Progenitor cell of endocrine pancreas (in vitro differentiated cells): ENCODE measurements at places on chromosomes 11 and 22.
A peak's percentile ranks its signal among the peaks of the same experiment; 100 is the strongest.

DNA sequence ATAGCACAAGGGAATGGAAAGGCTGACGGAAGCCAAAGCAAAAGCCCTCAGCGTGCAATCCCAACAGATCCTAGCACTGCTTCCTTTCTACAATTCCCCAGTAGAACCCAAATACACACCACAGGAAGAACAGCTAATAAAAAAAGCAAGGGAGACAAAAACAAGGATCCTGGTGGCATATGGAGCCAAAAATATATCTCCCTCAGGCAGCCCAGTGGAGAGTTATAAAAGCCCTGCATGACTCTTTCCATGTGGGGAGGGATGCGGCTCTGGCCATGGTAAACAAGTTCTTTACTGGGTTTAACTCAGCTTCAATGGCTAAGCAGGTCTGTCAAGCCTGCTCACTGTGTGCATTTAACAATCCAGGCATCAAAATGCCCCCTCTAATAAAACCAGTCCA is 88.1 kb downstream of the PIWIL4 start:
- DNase-seq, result no peak

GRCh38 chr22:31045900-31046538 is 35.1 kb upstream of the SMTN start:
- no peak for DNase-seq

GRCh38 chr22:30057375-30057774 is 22.9 kb upstream of the HORMAD2 start:
- no peak for DNase-seq

DNA sequence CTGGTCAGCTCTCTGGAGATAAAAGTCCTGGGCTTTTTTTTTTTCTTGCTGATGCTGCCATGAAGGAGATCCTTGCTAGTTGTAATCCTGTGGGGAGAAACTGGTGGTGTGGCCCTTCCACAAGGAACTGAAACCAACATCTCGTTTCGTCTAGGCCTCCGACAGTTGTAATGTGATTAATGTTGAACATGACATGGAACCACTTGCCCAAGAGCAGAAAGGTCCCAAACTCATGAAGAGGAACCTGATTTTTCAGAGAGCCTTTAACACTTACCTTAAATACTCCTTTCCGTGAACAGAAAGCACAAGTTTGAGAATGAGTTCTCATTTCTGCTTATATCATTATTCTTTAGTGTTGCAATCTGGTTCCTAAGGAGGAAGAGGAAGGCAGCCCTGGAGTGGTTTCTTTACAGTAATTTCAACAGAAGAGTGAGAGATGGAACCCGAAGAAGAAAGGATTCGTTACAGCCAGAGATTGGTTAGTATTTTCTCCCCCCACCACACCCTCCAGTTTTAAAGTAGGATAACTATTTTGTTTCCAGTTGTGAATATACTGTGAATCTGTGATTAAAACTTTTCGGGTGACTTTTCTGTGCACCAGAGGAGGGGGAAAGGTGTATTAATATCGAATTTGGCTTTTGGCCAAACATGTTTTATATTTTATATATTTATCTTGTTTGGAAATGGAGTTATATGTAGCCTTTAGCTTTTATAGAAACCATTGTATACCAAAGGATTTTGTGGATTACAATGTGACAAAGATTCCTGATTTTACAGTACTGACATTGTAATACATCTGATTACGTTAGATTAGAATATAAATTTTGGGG is 2.0 kb downstream of the KDM2A start:
- DNase-seq, result no peak

DNA sequence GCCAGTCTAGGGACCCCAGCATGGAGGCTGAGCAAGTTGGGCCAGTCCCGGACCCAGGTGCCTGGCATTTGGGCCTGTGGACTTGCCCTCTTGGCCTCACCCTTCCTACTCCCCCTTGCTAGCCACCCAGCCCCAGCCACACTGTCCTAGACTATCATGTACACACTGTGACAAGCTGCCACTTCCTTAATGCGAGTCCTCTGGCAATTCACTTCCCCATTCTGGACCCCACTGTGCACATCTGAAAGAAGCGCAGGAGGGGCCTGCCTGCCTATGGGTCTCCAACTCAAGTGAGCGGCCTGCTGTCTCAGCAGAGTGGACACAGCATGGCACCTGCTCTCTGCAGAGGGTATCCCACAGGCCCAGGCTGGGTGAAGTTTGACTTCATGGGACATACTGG is 68.5 kb upstream of the LMO1 start:
- no peak for DNase-seq

DNA sequence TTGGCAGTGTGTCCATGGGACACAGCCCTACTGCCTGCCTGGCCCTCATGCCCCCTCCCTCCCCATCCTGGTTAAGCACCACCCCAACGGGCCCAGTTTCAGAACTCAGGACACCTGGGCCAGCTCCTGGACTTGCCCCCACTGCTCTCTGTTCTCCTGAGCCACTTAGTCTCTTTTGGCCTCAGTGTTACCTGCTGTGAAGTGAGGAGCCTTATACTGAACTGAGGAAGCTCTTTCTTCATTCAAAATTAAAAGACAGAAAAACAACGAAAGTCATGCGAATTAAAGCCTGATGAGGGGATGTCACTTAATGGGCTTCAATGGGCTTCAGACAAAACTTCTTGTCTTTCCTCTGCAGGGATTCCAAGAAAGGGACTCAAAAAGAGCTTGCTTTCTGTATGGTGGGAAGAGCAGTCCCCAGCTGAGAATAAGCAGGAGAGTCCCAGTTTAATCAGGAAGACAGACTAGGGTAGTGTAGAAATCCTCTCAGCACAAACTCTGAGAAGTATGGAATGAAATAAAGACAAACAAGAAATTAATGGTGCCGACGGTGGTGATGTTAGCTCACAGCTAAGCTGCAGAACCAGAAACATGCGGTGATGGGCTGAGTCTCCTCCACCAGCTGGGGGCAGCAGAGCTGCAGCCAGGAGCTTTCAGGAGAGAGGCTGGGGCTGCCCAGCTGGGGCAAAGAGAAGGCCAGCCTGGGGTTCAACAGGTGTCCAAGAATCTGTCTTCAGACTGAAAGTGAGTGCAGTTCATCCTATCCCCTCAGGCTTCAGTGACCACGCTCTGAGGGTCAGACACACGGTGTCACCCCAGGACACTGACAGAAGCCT is 101.0 kb downstream of the GGTLC2 start:
- DNase-seq, result peak; percentile 48

DNA sequence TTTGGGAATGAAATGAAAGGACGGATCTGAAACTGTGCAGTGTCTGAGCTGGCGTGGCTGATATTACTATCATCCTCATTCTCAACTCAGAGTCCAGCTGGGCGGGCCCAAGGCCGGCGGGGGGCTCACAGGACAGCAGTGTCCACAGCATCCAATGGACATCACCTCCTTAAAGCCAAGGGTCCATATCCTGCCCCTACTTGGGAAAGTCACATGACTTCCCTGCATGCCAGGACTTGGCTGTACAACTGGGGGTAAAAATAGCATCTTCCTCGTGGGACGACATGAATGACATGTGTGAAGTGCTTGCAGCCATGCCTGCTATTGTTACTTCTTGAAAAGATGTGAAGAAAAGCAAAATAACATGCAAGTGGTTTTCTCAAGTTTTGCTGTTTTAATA is 82.3 kb downstream of the TRMU start:
- no peak for DNase-seq

DNA sequence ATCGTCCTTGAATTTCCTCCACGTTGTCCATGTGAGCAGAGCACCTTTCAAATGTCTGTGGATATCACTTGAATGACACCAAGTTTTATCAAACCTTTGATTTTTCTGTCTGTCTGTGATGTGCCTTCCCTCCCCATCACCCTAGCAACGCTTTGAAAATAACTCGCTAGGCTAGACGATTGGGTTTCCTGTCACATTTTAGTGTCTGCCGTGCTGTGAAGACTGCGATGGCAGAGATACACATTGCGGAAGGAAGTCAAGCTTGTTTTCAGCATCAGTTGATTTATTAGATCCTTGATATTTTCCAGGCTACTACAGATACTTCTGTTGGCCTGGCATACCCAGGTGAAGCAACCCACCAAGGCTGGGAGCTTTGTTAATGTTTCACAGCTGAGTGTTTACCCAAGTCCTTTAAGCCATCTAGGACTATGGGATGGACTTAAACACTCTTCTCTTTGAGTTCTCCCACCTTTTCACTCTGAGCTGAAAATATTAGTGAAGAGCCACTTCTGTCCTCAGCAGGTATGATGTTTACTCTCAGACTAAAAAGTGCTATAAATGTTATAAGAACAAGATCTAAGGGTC is 93.6 kb upstream of the CD44 start:
- DNase-seq, result no peak

DNA sequence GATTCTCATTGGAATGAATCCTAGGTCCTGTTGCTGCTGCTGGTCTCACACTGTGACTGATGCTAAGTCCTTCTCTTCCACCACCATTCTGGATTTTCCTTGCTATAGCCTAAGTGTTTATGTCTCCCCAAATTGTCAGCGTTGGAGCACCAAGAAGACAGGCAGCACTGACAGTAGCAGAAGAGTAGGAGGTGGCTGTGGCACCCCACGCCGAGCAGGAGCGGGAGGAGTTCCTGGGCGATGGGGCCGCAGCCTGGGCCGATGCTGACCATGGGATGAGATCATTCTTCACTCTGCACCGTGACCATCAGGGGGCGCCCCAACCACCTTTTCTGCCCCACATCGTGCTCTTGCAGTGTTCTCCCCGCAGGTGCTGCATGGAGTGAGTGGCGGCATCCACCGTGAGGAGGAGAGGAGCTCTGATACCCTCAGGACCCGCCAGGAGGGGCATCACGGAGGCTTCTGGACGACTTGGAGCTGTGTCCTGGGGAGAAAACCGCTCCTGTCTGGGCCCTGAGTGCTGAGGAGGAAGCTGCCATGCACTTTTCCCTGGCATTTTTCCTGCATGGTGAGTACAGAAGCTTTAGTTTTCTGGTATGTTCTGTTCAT is 57.0 kb downstream of the LRRC74B start:
- DNase-seq, result peak; percentile 87

DNA sequence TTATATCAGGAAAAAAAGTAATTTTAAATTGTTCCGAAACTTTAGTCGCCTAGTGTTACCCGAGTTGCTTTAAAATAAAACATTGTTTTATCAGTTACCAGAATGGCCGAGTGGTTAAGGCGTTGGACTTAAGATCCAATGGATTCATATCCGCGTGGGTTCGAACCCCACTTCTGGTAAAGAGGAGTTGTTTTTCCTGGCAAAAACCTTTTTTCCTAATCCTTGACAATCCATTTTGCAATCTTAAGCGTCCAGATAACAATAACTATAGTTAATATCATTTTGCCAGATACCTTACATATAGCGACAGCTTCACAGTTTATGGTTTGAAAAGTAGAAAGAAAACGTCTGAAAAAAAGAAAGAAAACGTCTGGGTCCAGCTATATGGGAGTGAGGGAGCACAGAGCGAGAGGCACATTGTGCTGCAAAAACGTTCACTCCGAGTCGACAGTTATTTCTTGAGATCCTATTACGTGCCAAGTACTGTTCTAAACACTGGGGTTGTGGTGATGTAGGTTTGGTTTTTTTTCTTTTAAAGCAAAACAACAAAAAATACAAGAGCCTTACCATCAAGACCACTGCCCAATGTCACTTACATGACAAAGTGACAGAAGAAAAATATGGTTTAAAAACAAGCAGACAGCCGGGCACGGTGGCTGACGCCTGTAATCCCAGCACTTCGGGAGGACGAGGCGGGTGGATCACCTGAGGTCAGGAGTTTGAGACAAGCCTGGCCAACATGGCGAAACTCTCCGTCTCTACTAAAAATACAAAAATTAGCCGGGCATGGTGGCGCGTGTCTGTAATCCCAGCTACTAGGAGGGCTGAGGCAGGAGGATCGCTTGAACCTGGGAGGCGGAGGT is 40.6 kb downstream of the OR4D9 start:
- DNase-seq, result no peak

GRCh38 chr11:114847306-114847975 is 169.1 kb downstream of the NXPE2 start:
- DNase-seq, result no peak

GRCh38 chr22:44954149-44954548 is 55.7 kb downstream of the PHF21B start:
- no peak for DNase-seq

DNA sequence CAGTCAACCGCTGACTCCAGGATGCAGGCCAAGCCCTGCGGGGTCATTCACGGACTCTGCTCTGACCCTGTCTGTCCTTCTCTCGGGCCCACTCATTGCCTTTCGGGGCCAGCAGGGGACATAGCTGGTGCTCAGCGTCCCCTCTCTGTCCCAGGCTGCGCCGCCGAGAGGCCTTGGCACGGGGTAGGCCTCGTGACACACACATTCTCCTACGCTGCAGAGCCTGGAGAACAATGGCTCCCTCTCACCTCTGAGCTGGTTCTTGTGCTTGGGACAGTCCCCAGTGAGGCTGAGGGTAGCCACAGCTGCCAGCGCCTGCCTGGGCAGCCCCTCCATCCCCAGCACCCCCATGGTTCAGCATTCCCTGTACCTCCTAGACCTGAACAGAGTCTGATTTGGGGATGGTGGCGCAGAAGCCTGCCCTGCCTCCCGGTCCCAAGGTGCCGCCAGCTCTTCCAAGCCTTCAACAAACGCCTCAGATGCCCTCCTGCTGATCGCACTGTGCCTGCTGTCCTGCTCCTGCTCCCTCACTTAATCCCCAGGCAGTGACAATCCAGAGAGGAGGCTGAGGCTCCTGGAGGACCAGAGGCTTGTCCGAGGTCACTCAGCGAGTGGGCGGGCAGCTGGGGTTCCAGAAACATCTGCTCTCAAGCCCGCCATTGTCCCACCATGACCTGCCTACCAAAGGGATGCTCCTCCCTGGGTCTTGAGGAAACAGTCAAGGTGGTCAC is 30.4 kb downstream of the DUSP8 start:
- DNase-seq, result no peak

- peak; percentile 46 for DNase-seq
Measured at GRCh38 chr22:22110548-22111266, 128.1 kb upstream of the TOP3B start.

DNA sequence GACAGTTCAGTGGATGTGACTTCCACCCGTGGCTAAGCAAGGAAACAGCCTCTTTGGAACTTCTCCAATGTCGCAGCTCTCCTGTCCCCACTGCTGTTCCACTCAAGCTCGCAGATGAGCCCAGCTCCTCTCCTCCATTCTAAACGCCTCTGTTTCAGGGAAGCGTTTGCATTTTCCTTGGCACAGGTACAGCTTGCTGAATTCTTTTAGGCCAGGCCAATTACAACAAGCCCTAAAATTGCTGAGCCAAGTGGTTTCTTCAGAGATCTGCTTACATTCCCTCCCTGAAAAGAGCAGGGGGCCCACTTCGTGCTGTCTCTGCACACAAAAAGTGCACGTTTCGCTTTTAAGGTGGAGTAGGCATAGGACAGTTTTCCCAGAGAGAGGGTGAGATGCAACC is 91.5 kb upstream of the BLID start:
- DNase-seq, result no peak

GRCh38 chr11:70547821-70548670 is 149.7 kb downstream of the CTTN start:
- no peak for DNase-seq

- no peak for DNase-seq
Measured at GRCh38 chr11:103940551-103940950, 95.9 kb upstream of the DDI1 start.

DNA sequence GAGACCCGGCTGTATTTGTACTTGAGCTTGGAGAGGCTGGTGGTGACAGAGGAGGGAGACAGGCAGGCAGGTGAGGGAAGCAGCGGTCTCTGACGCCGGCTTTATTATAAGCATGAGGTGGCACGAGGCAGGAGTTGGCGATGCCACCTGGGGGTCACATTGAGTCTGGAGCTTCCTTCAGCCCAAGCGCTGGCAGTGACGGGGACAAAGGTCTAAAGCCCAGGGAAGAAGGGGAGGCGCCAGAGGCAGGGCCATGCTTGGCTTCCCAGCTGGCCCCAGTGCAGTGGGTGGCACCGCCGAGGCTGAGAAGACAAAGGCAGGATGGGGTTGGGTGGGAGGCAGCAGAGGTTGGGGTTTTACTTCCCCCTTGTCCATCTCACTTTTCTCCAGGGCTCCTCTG is 4.5 kb downstream of the FXYD2 start:
- DNase-seq, result no peak

GRCh38 chr11:16299390-16299789 is 57.0 kb downstream of the SOX6 start:
- no peak for DNase-seq
